ENCODE measurements at places on chromosomes 3 and 15.

DNA sequence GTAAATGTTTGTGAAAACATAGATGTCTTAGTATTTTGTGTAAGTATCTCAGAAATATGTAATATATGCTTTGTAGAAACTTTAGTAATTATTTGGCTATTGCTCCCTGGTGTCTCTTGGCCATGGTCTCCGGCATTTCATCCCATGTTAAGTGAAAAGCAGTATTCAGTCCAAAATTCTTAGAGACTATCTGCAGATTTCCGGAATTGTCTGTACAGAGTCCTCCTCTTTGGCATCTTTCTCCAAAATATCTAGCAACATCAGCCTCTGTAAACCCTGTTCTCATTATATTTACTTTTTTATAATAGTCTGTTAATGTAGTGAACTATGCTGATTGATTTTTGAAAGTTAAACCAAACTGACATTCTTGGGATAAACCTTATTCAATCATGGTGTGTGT is 352.7 kb downstream of the ARPP21 start:
- DNase-seq = no peak

DNA sequence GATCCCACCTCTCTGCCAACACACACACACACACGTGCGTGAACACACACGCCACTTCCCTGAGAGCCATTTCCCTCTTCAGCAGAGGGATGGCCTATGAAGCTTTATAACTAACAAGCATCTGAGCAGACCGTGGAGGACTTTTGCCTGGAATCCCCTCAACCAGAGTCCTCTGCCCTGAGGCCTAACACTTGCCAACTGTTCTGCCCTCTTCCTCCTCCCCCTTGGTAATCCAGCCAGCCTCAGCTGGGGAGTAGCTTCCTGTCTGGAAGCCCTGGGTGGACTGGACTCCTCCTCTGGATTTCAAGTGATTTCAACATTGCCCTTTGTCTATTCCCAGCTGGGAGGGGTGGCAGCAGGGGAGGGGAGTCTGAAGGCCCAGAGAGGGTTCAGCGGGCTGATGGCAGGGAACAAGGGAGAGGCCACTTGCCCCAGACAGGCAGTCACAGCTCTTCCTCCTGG is 68.4 kb upstream of the HACD2 start:
- peak; percentile 76 for DNase-seq

DNA sequence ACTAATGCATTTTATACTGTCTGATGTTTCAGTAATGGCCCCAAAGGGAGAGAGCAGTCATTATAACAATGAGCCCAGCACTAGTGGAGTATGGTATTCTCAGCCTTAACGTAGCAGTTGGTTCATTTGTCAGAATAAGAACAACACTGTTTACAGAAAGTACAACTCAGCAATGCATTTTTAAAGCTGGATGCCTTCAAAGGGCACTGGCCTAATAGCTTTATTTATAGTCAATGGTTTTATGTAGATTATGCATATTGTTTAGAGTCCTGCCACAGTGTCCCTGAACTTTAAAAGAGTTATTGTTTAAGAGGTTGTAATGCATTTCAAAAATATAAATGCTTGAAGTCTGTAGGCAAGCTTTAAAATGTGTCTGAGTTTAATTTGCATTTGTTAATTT is 211.1 kb downstream of the MCTP2 start:
- no peak for DNase-seq

- no peak for DNase-seq
Observed at GRCh38 chr3:88595026-88595425, 445.3 kb downstream of the C3orf38 start.

- DNase-seq = peak; percentile 45
Observed at GRCh38 chr3:56157693-56158362, 310.4 kb downstream of the ERC2 start.

DNA sequence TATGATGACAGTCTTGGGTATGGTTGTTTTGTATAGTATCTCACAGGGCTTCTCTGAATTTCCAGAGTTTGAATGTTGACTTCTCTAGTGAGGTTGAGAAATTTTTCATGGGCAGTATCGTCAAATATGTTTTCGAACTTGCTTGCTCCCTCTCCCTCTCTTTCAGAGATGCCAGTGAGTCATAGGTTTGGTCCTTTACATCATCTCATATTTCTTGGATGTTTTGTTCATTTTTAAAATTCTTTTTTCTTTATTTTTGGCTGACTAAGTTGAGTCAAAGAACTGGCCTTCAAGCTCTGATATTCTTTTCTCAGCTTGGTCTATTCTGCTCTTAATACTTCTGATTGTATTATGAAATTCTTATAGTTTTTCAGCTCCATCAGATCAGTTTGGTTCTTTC is 282.3 kb upstream of the NECTIN3 start:
- DNase-seq = peak; percentile 83

- no peak for DNase-seq
Observed at GRCh38 chr15:27330326-27330725, 359.3 kb downstream of the GABRG3 start.

- DNase-seq = peak; percentile 44
Observed at GRCh38 chr15:66472176-66472999, 25.2 kb downstream of the SNAPC5 start.

GRCh38 chr15:101126618-101127505 is 125.0 kb downstream of the CHSY1 start:
- peak; percentile 63 for DNase-seq

DNA sequence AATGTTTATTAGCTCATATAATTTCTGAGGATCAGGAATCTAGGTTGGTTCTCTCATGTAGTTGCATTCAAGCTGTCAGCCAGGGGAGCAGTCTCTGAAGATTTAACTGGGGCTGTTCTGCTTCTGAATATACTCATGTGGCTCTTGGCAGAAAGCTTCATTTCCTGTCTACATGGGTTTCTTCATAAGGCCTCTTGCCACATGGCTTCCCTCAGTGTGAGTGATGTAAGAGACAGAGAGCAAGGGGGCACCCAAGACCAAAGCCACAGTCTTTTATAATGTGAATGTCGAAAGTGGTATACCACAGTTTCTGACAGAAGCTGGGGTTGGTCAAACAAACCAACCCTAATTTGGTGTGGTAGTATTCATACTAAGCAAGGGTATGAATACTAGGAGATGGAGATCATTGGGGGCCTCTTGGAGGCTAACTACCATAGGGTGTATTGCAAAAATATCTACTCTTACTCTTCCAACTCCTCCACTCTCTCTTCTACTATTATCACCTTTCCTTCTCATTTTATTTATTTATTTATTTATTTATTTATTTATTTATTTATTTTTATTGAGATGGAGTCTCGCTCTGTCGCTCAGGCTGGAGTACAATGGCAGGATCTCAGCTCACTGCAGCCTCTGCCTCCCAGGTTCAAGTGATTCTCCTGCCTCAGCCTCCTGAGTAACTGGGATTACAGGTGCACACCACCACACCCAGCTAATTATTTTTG is 123.8 kb downstream of the B3GALNT1 start:
- DNase-seq = no peak

- peak; percentile 86 for DNase-seq
Observed at GRCh38 chr3:24156466-24156865, 211.4 kb downstream of the NR1D2 start.

DNA sequence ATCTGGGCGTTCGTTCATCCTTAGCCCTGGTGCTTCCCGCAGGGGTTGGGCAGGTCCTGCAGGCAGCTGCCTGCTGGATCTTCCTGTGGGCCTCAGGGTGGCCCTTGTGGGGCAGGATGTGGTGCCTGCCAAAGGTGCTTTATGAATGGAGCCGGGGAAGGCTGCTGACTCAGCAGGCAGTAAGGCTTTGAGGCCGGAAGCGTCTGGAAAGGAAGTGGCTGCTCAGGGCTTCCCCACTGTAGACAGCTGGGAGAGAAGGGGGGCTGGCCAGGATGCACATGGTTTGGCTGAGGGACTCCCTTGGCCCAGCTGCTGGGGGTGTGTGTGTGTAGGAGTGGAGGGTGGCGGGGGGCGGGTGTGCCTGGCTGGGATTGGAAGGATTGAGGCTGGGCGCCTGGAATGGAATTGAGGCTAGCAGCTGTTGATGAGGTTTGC is 12.9 kb downstream of the CD276 start:
- peak; percentile 93 for DNase-seq

DNA sequence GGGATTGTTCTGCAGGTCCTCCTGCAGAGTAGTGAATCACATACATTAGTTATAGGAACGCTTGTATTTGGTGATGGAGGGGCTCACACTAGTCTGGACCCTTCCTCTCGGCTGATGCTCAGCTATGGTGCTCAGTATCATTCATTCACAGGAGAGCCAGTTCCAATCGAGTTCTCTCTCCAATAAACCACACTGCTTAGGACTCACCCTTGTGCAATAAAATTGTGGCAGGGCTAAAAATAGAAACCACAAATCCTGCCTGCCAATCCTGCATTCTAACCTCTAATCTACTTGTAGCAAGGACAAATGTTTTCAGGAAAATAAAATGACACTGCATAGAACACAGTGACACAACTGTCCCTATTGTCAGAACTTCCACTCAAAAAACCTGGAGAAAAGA is 138.4 kb upstream of the TBL1XR1 start:
- peak; percentile 40 for DNase-seq
